Stimulated activated CD8-positive, alpha-beta memory T cell treated with anti-CD3 and anti-CD28 coated beads, Interleukin-7, amount 100 ng/mL, for 4 hours (primary cell): ENCODE measurements at places on chromosomes 3 and 15.

DNA sequence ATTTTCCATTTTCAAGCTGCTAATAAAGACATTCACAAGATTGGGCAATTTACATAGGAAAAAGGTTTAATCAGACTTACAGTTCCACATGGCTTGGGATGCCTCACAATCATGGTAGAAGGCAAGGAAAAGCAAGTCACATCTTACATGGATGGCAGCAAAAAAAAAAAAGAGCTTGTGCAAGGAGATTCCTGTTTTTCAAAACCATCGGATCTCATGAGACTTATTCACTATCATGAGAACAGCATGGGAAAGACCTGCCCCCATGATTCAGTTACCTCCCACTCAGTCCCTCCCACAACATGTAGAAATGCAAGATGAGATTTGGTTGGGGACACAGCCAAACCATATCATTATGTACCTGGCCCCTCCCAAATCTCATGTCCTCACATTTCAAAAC, 202.0 kb downstream of the FNDC3B start:
- DNase-seq = no peak

DNA sequence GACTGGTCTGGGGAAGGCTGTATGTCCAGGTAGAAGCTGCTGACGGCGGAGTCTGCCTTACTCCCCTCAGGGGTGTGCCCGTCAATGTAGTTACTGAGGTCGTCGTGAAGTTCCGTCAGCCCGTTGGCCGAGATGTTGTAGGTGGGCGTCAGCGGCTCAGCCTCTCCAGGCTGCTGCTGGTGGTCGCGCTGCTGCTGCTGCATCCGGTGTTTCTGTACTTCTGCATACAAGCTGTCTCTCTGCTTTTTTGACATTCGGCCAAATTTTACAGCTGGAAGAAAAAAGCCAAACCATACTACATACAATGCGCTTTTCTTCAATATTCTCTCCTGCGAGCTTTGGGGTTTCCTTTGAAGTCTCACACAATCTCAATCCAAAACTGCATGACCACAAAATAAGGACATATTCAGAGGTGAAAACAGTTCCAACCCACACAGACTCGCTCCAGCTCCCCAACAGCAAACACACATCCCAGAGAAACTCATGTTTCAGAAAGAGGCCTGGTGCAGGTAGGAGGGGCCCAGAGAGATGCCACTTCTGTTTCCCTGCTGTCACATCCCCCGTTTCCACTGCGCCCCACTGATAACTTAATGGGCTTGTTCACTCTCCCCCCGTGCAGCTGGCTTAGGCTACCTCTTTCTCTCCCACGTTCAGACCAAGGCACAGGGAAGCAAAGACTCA, 32.5 kb upstream of the ICE2 start:
- DNase-seq = no peak

DNA sequence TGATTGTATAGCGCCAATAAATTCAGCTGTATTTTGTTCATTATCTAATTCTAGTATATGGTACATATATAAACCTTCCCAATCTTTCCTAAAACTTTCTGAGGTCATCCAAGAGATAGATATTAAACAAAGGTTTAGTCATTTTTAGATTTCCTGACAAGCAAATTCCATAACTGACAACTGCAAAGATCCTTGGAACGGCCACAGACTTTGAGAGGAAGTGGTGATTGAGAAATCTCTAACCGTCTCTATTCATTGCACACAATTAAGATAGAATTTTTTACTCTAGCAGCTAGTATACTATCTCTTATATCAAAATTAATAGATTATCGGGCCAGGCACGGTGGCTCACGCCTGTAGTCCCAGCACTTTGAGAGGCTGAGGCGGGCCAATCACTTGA, 4.7 kb downstream of the CSNK1G1 start:
- no peak for DNase-seq

DNA sequence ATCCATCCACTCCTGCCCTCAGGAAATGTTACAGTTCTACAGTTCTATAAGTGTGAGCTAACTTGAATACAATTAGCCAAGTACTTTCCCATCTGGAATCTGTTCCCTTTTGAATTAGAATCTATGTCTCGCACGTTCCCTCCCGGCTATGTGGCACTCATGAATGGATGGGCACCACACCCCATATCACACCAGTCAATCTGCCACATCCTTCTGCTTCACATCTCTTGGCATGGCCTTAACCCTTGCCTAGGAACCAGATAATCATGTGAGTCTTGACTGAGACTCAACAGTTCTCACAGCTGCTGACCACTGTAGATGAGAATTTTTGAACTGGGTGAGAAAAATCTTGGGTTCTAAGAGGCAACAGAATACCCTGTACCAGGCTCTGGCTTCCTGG, 180.2 kb downstream of the TNIK start:
- DNase-seq = no peak

DNA sequence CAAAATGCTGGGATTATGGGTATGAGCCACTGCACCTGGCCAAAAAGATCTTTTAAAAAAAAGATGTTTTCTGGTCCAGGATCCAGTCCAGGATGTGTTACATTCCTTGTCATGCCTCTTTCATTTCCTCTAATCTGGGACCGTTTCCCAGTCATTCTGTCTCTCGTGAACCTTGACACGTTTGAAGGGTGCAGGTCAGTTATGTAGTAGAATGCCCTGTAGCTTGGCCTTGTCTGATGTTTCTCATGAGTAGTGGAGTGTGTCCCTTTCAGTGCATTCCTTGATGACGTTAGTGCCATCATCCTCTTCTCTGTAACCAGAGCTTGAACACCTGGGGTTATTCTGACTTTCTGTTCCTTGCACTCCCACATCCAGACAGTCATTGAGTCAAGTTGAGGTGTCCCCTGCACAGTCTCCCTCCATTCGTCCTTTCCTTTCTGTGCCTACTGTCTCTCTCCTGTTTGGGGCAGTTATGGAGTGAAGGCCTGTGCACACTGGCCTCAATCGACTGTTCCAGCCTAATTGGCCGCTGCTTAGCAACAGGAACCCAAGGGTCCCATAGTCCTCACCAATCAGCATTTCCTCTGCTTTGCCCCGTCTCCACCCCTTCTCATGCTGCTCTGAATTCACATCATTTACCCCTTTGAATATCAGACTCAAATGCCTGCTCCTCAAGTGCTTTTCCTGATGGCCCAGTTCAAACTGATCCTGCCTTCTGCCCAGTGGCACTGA, 5.5 kb downstream of the FAM81A start:
- DNase-seq = no peak

GRCh38 chr3:101999177-101999779, 150.0 kb downstream of the NFKBIZ start:
- no peak for DNase-seq

DNA sequence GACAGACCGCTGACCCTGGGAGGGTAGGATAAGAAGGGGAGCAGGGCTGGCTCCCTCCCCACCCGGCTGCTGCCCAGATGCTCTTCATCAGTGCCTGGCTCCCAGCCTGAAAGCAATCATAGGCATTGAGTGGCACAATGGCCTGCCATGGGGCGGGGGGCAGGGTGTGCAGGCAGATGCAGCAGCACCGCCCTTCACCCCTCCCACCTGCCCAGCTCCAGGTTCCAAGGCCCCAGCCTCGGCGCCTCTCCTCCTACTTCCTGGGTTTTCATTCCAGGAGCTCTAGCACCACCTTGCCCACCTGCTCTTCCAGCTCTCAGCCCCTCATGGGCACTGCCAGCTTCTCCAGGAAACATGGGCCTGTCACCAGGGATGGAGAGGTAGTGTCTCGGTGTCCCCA, 101.7 kb downstream of the MEGF11 start:
- DNase-seq = no peak

DNA sequence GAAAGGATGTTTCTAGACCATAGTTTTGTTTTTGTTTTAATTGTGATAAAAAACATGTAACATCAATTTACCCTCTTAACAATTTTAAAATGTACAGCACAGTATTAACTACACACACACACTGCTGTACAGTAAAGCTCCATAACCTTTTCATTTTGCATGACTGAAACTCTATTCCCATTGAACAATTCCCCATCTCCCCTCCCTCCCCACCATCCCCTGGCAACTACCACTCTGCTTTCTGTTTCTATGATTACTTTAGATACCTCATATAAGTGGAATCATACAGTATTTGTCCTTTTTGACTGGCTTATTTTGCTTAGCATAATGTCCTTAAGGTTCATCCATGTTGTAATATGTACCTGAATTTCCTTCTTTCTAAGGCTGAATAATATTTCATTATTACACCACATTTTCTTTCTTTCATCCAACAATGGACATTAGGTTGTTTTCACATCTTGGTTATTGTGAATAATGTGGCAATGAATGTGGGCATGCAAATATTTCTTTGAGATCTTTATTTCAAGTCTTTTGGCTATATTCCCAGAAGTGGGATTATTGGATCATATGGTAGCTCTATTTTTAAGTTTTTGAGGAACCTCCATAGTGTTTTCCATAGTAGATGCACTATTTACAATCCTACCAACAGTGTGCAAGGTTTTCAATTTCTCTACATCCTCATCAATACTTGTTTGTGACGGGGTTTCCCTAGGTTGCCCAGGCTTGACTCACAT, 10.7 kb downstream of the CHST14 start:
- no peak for DNase-seq

DNA sequence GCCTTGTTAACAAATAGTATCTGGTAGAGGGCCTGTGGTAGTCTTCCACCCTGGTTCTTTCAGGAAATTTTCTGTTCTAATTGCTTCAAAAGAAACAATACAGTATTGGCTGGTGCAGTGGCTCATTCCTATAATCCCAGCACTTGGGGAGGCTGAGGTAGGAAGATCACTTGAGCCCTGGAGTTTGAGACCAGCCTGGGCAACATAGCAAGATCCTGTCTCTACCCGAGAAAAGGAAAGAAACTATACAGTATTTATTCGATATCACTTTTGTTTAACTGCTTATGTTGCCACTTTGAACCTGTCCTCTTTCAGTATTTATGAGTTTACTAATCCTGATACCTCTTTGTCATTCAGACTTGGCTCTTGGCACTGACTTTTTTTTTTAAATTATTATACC, 4.5 kb downstream of the MKRN2 start:
- DNase-seq = no peak
